Bronchial epithelial cell (primary cell): ENCODE measurements at places on chromosomes 11 and 22. TPM values are rescaled to one million over a fixed set of nuclear protein-coding genes. Genes with fewer than 3 reads are reported as not detected.

The MPEG1 gene
- not detected in 2 replicates for total RNA-seq

The TEAD1 gene
- 17.6 and 18.7 TPM in 2 replicates for total RNA-seq

The GLB1L3 gene
- 1.7 and 2.1 TPM in 2 replicates for total RNA-seq

The OR56A3 gene
- total RNA-seq: not detected in 2 replicates

The KCNE3 gene
- total RNA-seq: 0.13 and 0.26 TPM in 2 replicates

The TEX12 gene
- 0.26 TPM in 1 of 2 replicates, not detected in the other for total RNA-seq

The CHRM1 gene
- not detected in 2 replicates for total RNA-seq

The CSF2RB gene
- total RNA-seq: under 0.01 TPM in 1 of 2 replicates, not detected in the other

The C11orf87 gene
- total RNA-seq: not detected in 2 replicates

The OR52A1 gene
- not detected in 2 replicates for total RNA-seq

The IGLL1 gene
- not detected in 2 replicates for total RNA-seq

The OR51B4 gene
- not detected in 2 replicates for total RNA-seq
